HCT116 (cell line): ENCODE measurements at places on chromosomes 13 and 19.
A peak's percentile ranks its signal among the peaks of the same experiment; 100 is the strongest.

DNA sequence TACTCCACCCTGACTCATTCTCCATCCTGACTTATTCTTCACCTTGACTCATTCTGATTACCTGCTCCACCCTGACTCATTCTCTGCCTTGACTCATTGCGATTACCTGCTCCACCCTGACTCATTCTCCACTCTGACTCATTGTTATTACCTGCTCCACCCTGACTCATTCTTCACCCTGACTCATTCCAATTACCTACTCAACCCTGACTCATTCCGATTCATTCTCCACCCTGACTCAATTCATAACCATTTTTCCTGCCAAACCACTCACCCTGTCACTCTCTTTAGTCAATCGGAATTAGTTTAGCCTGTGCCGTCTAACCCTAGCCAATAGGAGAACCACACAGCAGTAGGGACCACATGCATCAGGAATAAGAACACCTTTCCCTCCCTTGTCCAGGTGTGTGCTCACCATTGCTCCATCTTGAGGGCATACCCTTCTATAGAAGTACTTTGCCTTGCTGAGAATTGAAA is 1227.4 kb upstream of the PCDH20 start:
- peaks cover 27% of the 10 kb centered on the region for H3K4me1 ChIP-seq
- H3K36me3 ChIP-seq = peaks cover 29% of the 10 kb centered on the region
- H3K27ac ChIP-seq = peak overlapping the region; percentile 61; the same call in 1 of the 2 replicates
- H3K4me3 ChIP-seq = no peak overlapping the region
- DNase-seq = peak; percentile 98
- H3K27me3 ChIP-seq = no peaks in the 10 kb centered on the region

DNA sequence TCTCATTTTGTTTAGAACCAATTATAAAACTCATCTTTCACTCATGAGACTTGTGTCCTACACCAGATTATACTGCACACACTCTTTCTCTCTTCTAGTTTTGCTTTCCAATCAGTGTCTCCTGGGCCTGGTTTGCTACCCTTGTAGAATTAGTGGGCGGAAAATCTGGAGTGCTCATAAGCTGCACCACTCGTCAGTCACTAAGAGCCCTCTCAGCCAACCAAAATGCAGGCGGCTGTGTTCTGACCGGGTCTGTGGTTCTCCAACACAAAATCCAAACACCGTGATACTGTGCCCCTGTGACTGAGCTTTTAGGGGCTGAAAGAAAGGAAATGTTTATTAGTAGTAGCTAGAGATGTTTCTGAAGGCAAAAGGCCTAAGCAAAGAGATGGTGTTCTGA is 83.7 kb upstream of the OBI1 start:
- no peak overlapping the region for H3K27ac ChIP-seq
- H3K4me3 ChIP-seq = no peak overlapping the region
- H3K27me3 ChIP-seq = peaks cover 18% of the 10 kb centered on the region; the same call in 1 of the 2 replicates
- H3K36me3 ChIP-seq = no peaks in the 10 kb centered on the region
- no peaks in the 10 kb centered on the region for H3K4me1 ChIP-seq

- no peaks in the 10 kb centered on the region for H3K36me3 ChIP-seq
- H3K27me3 ChIP-seq = no peaks in the 10 kb centered on the region
- no peak overlapping the region for H3K27ac ChIP-seq
- H3K4me3 ChIP-seq = no peak overlapping the region
- no peaks in the 10 kb centered on the region for H3K4me1 ChIP-seq
Observed at GRCh38 chr19:13701624-13702023, 62.7 kb upstream of the MRI1 start.

DNA sequence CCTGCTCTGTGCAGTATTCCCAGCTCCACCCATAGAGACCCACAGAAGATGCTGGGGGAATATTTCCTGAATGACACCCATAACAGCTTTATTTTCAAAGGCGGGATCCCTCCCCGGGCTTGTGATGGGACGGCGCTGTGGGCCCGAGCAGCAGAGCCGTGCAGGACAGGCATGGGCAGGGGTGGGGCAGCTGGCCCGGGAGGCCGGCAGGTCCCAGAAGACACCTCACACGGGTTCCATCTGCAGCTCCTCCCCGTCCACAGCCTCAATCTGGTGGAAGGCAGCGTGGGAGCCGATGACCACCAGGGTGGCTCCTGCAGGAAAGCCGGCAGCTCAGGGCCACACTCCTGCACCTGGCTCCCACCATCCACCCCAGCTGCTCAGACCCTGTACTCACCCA is 2.5 kb downstream of the RABAC1 start:
- no peaks in the 10 kb centered on the region for H3K36me3 ChIP-seq
- DNase-seq = no peak
- no peak overlapping the region for H3K4me3 ChIP-seq
- H3K27ac ChIP-seq = no peak overlapping the region; the same call in 1 of the 2 replicates
- peaks cover 22% of the 10 kb centered on the region for H3K4me1 ChIP-seq

DNA sequence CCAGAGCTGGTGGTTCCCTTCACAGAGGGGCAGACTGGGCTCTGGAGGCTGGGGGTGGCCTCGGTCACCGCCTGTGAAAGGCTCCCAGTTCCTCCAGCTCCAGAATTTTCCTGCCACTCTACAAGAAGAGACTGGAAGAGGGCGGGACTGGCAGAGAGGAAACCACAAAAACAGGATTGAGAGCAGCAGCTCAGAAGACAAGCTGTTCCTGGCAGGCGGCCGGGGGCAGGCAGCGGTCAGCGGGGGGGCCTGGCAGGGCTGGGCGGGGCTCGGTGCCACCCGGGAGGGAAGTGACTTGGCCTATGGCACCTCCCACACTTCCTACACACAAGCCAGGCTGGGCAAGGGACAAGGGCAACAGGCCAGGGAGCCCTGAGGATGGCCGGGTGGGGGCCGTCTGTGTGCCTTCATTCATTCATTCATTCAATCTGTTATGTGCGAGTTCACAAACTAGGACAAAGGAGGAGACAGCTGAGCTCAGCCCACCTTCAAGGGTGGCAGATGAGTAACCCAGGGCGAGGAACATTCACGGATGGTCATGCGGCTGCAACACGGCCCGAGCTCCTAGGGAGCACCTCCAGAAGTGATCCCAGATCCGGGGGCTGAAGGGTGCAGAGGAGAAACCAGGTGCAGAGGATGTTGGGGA is 16.9 kb upstream of the BTBD2 start:
- H3K36me3 ChIP-seq = no peaks in the 10 kb centered on the region
- peak overlapping the region; percentile 57 for H3K4me3 ChIP-seq
- peaks cover 62% of the 10 kb centered on the region for H3K4me1 ChIP-seq
- H3K27ac ChIP-seq = peak overlapping the region; percentile 93
- no peaks in the 10 kb centered on the region for H3K27me3 ChIP-seq

GRCh38 chr13:111166882-111167675 is 52.0 kb downstream of the ARHGEF7 start:
- no peaks in the 10 kb centered on the region; the same call in 1 of the 2 replicates for H3K36me3 ChIP-seq
- no peak for DNase-seq
- H3K27ac ChIP-seq = no peak overlapping the region
- H3K4me3 ChIP-seq = no peak overlapping the region

- no peak for DNase-seq
- no peaks in the 10 kb centered on the region for H3K4me1 ChIP-seq
- H3K36me3 ChIP-seq = no peaks in the 10 kb centered on the region
- H3K27ac ChIP-seq = no peak overlapping the region
Observed at GRCh38 chr13:66635526-66635925, 594.6 kb downstream of the PCDH9 start.

GRCh38 chr13:106550570-106551135 is 15.2 kb upstream of the EFNB2 start:
- H3K4me3 ChIP-seq = no peak overlapping the region
- H3K27ac ChIP-seq = no peak overlapping the region
- H3K27me3 ChIP-seq = no peaks in the 10 kb centered on the region
- H3K36me3 ChIP-seq = peaks cover 42% of the 10 kb centered on the region; the same call in 1 of the 2 replicates
- no peak for DNase-seq

GRCh38 chr19:3296034-3296433 is 70.3 kb upstream of the NFIC start:
- no peak overlapping the region for H3K27ac ChIP-seq
- H3K36me3 ChIP-seq = no peaks in the 10 kb centered on the region
- no peak for DNase-seq
- H3K4me3 ChIP-seq = no peak overlapping the region
- no peaks in the 10 kb centered on the region for H3K4me1 ChIP-seq

GRCh38 chr13:53064731-53065130 is 36.1 kb downstream of the OLFM4 start:
- no peak overlapping the region for H3K4me3 ChIP-seq
- no peaks in the 10 kb centered on the region; the same call in 1 of the 2 replicates for H3K27me3 ChIP-seq
- H3K27ac ChIP-seq = no peak overlapping the region
- no peaks in the 10 kb centered on the region for H3K4me1 ChIP-seq
- no peaks in the 10 kb centered on the region for H3K36me3 ChIP-seq

DNA sequence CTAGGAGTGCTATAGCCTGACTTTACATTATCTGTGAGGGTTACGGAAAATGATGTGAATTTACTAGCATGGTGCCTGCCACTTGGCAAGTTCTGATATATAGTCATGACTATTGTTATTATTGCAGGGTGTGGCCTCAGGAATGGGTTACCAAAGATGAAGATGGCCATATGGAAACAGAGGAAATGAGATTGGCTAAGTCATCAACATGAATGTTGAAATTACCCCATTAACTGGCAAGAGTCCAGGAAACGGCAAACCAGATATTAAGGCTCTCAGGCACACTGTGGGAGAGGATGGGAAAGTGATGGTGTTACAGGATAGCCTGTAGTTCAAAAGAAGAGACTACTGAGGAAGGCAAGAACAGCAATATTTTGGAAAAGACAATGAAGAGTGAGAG is 183.3 kb downstream of the KCNRG start:
- H3K27me3 ChIP-seq = no peaks in the 10 kb centered on the region
- H3K4me3 ChIP-seq = no peak overlapping the region
- no peaks in the 10 kb centered on the region for H3K4me1 ChIP-seq
- DNase-seq = no peak
- H3K36me3 ChIP-seq = no peaks in the 10 kb centered on the region

- H3K27me3 ChIP-seq = no peaks in the 10 kb centered on the region
- no peaks in the 10 kb centered on the region for H3K4me1 ChIP-seq
- DNase-seq = no peak
- no peak overlapping the region for H3K27ac ChIP-seq
- H3K4me3 ChIP-seq = no peak overlapping the region; the same call in 1 of the 2 replicates
- H3K36me3 ChIP-seq = peaks cover 3% of the 10 kb centered on the region; the same call in 1 of the 2 replicates
Observed at GRCh38 chr19:53394522-53394973, 401 bp upstream of the ZNF765 start.

GRCh38 chr19:29378543-29379080 is 147.2 kb upstream of the VSTM2B start:
- H3K27ac ChIP-seq = no peak overlapping the region
- H3K27me3 ChIP-seq = peaks cover 12% of the 10 kb centered on the region; the same call in 1 of the 2 replicates
- no peaks in the 10 kb centered on the region for H3K4me1 ChIP-seq
- H3K36me3 ChIP-seq = no peaks in the 10 kb centered on the region
- no peak overlapping the region for H3K4me3 ChIP-seq
- DNase-seq = no peak

DNA sequence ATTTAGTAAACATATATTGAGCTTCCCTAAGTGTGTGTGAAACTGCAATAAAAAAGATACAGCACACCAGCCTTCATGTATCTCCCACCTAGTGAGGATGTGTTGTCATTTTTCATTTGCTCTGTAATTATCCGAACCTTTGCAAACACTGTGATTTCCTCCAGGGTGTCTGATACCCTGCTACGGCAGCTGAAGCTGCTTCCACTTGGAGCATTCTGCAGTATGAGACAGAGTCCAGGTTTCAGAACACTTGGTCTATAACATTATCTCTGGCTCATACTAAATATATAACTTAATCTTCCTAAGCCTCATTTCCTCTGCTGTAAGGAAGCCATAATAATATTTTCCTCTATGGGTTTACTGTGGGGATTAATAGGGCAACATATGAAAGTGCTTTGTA is 1338.1 kb upstream of the SLC10A2 start:
- no peaks in the 10 kb centered on the region; the same call in 1 of the 2 replicates for H3K4me1 ChIP-seq
- no peak overlapping the region for H3K4me3 ChIP-seq
- H3K27ac ChIP-seq = no peak overlapping the region
- H3K36me3 ChIP-seq = no peaks in the 10 kb centered on the region
- no peak for DNase-seq

DNA sequence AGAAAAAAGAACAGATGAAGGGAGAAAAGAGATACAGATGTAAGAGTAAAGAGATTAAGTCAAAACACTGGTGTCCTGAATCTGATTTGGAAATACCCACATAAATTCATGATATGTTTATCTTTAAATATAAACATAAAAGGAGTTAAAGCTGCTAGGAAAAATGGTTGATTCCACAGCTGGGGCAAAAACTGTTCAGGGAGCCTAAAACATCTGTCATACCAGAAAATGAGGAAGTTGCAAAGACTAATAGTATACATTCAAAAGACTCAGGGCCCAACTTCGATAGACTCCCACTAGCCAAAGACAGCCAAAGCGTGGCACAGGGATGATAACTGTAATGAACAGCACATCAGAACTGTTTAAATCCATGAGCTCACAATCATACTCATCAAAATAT is 62.0 kb downstream of the ABCC4 start:
- no peaks in the 10 kb centered on the region for H3K27me3 ChIP-seq
- H3K36me3 ChIP-seq = no peaks in the 10 kb centered on the region
- no peaks in the 10 kb centered on the region for H3K4me1 ChIP-seq
- DNase-seq = no peak
- H3K4me3 ChIP-seq = no peak overlapping the region

- no peaks in the 10 kb centered on the region for H3K27me3 ChIP-seq
- no peaks in the 10 kb centered on the region for H3K36me3 ChIP-seq
- H3K4me1 ChIP-seq = peaks cover 4% of the 10 kb centered on the region; the same call in 1 of the 2 replicates
- no peak overlapping the region for H3K4me3 ChIP-seq
- DNase-seq = no peak
Observed at GRCh38 chr13:73307481-73307880, 248.7 kb downstream of the KLF5 start.

DNA sequence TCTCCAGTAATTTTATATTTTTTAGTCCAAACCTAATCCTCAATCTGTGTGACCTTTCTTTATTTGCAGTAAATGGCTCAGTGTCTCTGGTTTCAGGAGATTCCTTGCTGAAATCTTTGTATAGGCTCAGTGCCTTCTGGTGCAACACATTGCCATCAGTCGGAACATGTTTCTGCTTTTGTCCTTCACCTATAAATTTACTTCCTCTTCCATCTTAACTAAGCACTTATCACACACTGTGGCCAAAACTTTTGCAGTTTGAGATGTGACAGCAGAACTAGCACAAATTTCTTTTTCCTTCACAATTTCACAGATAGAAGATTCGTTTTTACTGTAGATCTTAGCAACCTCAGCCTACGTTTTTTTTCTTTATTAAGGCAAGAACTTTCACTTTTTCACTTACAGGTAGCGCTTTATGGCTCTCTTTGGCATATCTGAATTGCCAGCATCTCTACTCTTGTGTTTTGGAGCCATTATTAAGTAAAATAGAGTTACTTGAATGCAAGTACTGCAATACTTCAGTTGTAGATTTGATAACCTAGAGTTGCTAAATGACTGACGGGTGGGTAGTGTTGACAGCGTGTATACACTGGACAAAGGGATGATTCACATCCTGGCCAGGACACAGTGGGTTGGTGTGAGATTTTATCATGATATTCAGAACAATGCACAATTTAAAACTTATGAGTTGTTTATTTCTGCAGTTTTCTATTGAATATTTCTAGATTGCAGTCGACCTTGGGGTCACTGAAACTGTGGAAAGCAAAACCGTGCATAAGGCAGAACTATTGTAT is 44.3 kb downstream of the NDFIP2 start:
- H3K27me3 ChIP-seq = no peaks in the 10 kb centered on the region
- no peak overlapping the region for H3K4me3 ChIP-seq

GRCh38 chr13:46565808-46566750 is 13.1 kb downstream of the LRCH1 start:
- no peak overlapping the region for H3K4me3 ChIP-seq
- no peak for DNase-seq
- H3K27ac ChIP-seq = no peak overlapping the region
- H3K36me3 ChIP-seq = no peaks in the 10 kb centered on the region
